GF-D8 (cell line): ENCODE measurements at places on chromosomes 3 and 15.

DNA sequence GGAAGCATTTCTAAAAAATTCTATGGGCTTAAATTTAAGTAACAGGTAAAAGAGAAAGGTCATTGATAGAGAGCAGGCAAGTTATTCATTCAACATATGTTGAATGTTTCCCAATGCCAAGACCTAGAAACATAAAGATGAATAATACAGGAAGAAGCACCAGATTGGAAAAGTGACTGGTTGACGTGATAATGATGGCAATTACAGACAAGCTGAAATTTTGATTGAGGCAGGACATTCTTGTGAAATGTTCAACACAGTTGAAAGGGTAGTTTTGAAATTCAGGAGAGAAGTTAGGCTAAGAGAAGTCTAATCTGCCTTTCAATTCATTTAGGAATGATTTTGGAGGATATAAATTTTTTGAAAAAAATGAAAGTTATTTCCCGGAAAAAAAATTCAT lies 536.3 kb upstream of the NAALADL2 start:
- no peak for DNase-seq

DNA sequence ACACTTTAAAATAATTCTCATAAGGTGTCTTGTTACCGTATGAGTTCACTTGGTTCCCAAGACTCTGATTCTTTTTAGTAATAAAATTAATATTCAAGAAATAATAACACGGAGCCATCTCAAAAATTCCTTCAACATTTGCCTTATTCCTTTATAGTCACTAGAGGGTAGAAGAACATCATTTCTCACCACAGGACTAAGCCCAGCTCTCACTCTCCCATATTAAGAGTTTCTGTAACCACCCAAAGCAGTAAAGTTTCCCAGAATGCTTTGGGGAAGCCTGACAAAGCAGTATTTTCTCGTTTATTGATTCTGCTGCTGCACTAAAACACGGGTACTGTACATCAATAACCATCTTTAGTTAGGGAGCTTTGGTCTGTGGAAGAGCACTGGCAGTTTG lies 114.9 kb downstream of the MCTP2 start:
- DNase-seq, result no peak

- no peak for DNase-seq
Observed at GRCh38 chr3:183697123-183697609, 431 bp upstream of the YEATS2 start.

- no peak for DNase-seq
Observed at GRCh38 chr15:68272721-68273271, 4.7 kb upstream of the FEM1B start.

DNA sequence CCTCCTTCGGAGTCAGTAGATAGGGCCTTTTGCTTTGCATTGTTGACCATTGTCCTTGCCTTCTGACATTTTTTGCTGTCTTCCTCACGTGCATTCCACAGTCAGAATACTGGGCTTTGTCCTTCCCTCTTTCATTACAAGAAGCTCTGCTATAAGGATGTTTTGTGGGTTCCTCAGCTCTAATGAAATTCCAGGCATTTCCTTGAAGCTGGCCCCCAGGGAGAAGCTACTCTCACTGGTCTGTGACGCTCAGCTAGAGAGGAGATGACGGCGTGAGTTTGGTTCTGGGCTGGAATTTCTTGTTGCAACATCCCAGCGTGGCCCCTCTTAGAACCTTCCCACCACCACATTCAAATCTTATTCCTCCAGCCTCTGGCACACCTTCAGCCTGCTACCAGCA lies 210.2 kb downstream of the TJP1 start:
- DNase-seq, result no peak

DNA sequence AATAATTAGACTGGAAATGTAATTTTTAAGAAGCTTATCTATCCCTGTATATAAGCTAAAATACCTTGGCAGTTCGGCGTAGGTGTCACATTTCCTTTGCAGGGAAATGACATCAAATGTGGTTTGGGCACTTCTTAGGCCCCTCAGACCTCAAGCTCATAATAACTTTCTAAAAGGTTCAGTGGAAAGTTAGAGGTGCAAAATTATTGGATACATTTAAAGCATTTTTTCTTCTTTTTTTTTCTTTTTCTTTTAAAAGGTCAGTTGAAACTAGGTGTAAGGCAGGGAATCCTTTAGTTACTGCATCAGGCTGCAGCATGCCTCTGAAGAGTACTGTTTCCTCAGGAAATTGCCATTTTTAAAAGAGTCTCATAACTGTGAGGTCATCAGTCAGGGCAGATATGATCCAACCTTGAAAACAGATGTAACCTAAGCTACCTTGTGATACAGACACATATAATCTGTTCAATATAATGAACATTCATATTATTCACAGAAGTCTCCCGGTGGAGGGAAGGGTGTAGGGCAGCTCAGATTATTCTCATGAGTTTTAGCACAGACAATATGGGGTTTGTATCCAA lies 4.8 kb downstream of the SACM1L start:
- peak; percentile 17 for DNase-seq

GRCh38 chr3:185653949-185654757 lies 68.1 kb downstream of the SENP2 start:
- DNase-seq, result no peak

GRCh38 chr3:137066092-137066491 lies 108.3 kb downstream of the IL20RB start:
- no peak for DNase-seq

GRCh38 chr3:8838234-8838633 lies 68.8 kb upstream of the OXTR start:
- DNase-seq, result no peak

GRCh38 chr15:93803421-93804152 lies 427.8 kb upstream of the MCTP2 start:
- no peak for DNase-seq

GRCh38 chr3:147393261-147393942 lies 12.9 kb downstream of the ZIC4 start:
- no peak for DNase-seq

DNA sequence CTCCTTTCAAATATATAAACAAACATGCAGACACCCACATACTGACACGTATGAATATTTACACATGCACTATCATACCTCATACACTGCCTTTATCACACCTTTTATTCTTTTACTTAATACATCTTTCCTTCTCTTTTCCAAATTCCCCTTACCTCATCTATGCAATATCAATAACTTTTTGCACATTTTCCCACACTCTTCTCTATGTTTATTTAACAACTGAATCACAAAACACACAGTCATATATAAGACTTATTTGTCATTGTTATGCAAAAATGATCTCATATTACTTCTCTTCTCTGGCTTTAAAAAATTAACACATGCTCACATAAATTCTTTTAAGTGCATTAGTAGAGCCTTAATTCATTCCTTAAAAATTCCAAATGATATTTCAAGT lies 461.4 kb downstream of the DIPK2A start:
- DNase-seq, result no peak

GRCh38 chr3:141487521-141488252 lies 860 bp downstream of the RASA2 start:
- DNase-seq, result peak; percentile 47

GRCh38 chr3:126807795-126808194 lies 103.8 kb downstream of the CHCHD6 start:
- DNase-seq, result no peak

DNA sequence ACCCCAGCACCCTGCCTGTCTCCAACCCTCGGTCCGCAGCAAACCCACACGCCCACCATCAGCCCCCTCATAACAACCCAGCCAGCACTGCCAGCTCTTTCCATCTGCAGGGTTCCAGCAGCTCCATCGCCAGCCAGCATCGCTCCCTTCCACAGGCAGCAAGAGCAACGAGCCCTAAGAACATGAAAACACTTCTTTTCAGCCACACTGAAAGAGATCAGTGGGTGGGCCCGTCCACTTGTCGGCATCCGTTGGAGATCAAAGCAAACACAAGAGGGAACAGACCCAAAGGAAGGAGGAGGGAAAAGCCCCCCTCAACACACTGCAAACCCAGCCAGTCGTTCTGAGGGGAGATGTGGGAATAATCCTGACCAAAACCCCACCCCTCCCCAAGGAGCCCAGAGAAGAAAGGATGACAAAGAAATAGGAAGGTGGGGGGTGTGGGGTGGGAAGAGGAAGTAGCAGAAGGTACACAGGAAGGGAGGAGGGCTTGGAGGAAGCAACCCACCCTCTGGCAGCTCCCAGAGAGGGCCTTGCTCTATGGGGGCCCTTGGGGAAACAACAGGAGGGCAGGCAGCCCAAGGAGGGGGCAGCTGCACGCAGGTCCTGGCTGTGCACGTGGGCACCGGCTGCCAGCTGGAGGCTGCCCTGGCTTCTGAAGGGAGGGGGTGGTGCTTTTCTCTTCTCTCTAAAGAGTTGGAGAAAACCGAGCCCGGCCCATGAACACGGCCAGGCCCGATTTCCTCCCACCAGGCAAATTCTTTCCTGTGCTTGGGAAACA lies 473.6 kb upstream of the PROK2 start:
- no peak for DNase-seq

- no peak for DNase-seq
Observed at GRCh38 chr3:2156244-2156847, 57.7 kb downstream of the CNTN4 start.
